ENCODE measurements at places on chromosomes 5 and 9. TPM values are rescaled to one million over a fixed set of nuclear protein-coding genes. Genes with fewer than 3 reads are reported as not detected.

The SOHLH1 gene
- not detected for total RNA-seq

The SFXN1 gene
- total RNA-seq: 90.6 TPM

The RLN2 gene
- total RNA-seq: 6.0 TPM

The LRRTM2 gene
- total RNA-seq: under 0.01 TPM

The LRRC70 gene
- total RNA-seq: not detected

The IFNK gene
- total RNA-seq: not detected

The CDKN2A gene
- total RNA-seq: 22.4 TPM

The PCDHB4 gene
- total RNA-seq: not detected
